ENCODE measurements at places on chromosomes 2 and 18.

DNA sequence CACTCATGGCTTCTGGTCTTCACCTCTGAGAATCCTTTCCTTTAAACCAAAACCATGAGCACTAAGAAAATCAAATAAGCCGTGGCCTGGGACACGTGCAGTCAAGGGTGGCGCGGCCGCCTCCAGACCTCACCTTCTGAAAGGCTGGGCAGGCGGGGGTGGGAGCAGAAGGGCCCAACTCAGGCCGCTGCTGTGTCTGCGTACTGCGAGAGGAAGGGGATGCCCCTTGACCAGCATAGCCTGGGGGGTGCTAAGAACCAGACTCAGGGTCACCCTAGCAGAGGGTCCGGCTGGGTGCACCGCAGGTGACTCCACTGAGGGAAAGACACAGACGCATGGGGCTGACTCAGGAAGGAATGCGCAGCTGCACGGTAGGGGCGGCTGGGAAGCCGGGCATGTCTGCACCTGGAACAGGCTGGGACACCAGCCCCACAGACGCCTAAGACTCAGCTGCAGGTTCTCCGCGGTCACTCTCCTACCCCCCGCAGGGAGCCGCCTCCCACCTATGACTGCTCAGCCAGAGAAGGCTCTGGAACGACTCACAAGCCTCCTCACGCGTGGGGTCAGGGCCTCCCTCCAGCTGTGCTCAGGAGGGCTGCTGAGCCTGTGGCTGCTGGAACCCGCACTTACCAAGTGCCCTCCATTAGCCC lies 432.4 kb upstream of the MYT1L start:
- DNase-seq: no peak

DNA sequence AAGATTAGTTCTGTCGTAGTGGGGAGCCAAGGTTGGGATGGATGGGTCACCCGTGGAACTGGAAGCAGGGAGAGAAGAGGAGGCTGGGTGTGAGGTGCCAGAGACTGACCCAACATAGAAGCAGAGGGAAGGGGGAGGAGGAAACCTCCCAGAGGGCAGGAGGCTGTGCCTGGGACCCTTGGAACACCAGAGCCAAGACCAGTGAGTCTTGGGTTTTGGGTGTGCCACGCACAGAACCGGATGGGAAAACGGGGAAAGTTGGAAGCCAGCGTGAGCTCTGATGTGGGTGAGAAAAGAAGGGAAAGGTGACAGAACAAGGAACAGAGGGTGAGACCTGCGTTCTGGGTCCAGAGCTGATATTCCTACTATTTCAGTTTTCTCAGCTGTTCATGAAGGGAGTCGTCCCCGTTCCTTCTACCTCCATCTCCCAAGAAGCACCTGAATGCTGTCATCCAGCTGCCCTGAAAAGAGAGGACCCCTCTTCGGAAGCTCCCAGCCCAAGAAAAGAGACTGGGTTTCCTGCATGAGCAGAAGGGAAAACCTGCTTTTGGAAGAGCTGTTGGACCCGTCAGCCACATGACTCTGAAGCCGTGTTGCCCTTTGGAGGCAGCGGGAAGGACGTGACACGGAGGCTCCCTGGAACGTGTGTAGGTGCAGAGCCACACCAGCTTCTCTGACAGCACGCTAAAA lies 250.1 kb downstream of the NDUFA10 start:
- DNase-seq: no peak

DNA sequence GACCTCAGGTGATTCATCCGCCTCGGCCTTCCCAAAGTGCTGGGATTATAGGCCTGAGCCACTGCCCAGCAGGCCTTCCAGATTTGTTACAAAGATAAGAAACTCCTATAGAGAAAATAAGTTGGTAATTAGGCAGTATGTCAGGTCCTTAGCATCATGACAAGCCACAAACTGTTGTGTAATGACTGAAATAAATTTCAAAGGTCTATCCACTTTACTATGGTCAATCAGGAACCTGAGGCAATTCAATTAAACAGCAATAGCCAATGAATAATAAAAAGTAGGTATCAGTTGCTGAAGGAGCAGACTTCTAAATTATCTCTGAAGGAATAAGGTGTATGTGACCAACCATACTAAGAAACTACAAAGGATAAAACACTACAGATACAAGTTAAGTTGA lies 62.4 kb upstream of the ATIC start:
- DNase-seq: no peak

DNA sequence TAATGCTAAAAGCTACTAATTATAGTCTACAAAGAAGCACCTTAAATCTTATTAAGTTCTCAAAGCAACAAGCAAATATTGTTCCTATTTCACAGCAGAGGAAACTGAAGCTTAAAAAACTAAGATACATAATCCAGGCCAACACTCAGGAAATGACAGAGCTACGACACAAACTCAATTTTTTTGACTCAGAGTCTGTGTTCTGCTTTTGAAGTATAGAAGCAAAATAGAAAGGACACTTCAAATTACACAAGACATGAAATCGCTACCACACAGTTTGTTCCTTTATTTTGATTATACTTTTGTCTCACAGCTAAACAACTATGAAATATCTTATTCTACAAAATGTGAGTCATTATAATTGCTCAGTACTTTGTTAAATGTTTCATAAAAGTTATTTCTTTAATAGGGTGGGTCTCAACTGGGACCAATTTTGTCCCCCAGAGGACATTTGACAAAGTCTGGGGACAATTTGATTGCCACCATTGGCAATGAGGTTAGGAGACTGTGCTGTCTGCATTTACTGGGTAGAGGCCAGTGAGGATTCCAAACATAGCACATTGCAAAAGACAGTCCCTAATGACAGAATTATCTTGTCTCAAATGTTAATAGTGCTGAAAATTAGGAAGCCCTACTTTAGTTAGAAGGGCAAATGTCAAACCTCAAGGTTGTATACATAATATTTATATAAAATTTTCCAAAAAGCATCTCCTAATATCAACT lies 101.5 kb upstream of the GRB14 start:
- no peak for DNase-seq

DNA sequence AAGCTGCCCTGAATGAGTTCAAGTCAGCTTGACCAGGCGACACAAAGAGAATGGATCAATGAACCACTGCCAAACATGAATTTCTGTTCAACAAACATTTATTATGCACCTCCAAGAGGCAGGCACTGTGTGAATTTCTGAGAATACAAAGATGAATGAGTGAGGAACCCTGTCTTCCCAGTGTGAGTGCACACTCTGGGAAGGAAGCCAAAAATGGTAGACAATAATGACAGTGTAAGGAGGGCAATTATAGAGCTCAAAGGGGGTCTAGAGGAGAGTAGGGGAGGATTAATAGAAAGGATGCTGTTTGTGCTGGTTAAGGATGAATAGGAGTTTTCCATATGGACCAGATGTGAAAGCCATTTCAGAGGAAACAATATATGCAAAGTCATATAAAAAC lies 213.4 kb downstream of the DCC start:
- no peak for DNase-seq

DNA sequence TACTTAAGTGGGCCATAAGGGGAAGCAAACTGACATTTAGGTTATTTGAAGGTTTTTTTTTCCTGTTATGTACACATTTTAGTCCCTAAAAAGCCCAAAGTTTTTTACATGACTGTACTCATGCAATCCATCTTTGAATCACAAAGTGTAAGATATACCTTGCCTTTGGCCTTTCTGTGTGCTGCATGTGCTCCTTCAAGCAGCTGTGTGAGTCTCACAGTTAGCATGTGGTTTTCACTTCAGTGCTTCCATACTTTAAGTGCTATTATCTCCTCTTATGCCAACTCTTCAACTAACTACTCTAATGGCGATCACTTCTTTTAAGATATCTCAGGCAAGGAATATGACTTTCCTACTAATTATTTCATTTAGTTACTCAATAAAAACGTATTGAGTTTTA lies 597.1 kb upstream of the ACVR2A start:
- no peak for DNase-seq

- no peak for DNase-seq
These were observed 33.1 kb upstream of the HDAC4 start for GRCh38 chr2:239433777-239434403.

DNA sequence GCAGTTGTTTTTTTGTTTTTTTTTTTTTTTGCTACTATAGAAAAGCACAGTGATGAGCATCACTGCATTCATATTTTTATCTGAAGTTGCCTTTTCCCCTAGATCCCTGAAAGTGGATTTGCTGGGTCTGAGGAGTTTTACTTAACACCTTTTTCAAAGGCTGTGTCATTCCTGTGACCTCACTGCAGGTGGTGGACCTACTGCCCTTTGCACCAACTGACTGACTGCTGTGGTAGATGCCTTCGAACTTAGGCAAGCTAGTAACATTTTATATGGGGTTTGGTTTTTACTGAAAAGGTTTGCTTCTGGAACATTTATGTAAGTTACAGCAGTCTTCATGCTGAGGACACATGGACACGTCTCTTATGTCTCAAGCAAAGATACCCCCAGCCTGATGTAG lies 36.2 kb downstream of the SPTBN1 start:
- no peak for DNase-seq

- DNase-seq: no peak
These were observed 186.3 kb upstream of the TMEFF2 start for GRCh38 chr2:192381082-192381481.

DNA sequence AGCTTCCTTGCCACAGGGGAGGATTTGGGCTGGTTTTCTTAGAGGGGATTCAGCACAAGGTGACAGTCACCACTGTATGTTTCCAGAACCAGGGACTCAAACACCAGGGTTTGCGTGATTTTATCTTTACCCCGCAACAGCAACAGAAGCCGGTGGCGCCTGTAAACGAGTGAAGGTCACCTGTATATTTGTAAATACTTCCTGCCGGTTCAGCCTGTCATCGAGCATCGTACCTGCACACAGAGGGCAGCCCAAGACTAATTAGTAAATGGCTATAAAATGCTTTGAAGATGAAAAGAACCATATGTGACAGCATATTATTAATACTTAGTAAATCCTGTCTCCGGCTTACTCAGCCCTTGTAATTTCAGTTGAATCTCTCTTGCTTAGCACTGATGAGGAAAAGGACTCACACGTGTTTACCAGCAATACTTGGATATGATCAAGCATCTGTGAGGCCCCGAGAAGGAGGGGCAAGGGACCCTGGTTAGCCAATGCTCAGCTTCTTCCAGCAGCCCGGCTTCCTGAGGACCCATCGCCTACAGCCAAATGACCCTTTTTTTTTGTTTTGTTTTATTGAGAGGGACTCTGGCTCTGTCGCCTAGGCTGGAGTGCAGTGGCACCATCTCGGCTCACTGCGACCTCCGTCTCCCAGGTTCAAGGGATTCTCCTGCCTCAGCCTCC lies 51.3 kb upstream of the FOSL2 start:
- DNase-seq: no peak

DNA sequence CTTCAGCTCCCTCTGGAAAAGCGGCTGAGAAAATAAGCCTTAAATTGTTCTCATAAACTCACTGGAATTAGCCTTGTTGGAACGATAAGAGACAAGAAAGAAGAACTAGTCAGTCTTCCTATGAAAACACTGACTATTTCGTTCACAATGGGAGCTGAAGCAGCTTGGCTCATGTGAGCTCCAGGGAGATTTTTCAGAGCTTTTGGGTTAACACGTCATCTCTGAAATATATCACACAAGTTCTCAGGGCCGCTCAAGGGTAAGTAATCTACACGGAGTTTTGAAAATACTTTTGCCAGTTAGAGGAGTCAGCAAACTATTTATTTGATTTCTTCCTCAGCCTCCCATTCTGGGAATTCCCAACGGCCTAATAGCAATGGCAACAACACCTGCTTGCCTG lies 316.2 kb upstream of the MGAT5 start:
- no peak for DNase-seq

DNA sequence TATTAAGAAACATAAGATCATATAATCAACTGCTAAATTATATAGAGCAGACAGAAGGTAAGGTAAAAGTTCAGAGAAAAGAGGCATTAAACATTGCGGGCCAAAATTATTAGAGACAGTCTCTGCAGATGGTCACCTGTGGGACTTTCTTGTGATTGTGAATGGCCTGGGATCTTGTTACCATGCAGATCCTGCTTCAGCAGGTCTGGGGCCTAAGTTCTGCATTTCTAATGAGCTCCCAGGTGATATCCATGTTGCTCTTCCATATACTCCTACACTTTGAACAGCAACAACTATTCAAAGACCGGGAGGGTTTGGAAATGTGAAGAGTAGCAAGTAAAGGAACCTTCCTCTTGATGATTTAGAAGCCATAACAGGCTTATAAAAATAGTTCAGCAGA lies 8.5 kb upstream of the ETAA1 start:
- no peak for DNase-seq

DNA sequence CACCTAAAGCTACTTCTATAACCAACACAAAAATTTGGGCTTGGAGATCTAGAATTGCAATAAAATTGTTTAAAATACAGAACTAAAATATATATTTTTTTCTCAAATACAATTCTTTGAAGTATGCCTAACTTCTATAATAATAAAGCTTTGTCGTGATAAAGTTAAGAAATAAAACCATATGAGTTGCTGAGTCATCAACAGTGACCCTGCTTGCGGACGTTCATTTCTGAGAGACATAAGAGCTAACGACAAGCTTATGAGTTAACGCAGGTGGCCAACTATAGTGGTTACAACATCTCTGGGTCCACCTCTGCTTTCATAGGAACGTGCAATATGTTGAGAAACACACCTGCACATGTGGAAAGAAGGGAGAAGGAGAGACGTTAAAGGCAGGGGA lies 407.1 kb upstream of the SLC14A2 start:
- no peak for DNase-seq

GRCh38 chr2:32626639-32627221 lies 1.1 kb upstream of the TTC27 start:
- DNase-seq: no peak

DNA sequence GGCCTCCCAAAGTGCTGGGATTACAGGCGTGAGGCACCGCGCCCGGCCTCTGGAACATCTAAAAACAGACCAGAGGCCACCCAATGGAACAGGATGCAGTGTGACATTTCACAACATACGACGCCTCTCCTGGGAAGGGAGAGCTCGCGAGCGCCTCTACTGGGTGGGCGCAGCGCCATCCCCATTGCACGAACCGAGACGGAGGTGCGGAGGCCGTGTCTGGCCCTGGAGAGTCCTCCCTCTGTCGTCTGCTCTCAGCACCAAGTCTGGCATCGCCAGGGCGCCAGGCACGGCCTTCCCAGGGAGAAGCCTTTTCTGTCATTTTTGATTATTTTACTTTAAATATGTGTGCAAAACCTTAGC lies 9.4 kb upstream of the GBX2 start:
- no peak for DNase-seq

GRCh38 chr18:49250816-49251388 lies 209.5 kb downstream of the DYM start:
- no peak for DNase-seq

DNA sequence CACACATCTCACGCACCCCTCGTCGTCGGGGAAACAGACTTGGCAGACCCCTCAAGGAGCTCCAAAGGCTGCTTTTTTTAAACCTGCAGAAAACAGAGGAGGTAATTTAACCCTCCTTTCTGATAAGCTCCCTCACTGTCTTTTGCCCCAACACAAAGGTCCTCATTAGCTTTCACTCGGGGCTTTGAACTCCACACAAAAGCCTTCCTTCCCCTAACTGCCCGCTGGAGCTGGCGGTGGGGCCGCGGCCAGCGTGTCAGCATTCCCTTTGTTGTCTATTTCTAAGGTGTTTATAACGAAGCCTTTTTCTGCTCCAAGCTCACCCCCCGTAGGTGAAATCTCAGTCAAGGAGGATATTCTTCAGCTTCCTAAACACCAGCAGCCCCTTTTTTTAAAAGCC lies 43.5 kb upstream of the ID2 start:
- no peak for DNase-seq
